ENCODE measurements at places on chromosomes 13 and 19.
A peak's percentile ranks its signal among the peaks of the same experiment; 100 is the strongest.

GRCh38 chr19:15010501-15011300, 31.0 kb upstream of the SLC1A6 start:
- DNase-seq = no peak

DNA sequence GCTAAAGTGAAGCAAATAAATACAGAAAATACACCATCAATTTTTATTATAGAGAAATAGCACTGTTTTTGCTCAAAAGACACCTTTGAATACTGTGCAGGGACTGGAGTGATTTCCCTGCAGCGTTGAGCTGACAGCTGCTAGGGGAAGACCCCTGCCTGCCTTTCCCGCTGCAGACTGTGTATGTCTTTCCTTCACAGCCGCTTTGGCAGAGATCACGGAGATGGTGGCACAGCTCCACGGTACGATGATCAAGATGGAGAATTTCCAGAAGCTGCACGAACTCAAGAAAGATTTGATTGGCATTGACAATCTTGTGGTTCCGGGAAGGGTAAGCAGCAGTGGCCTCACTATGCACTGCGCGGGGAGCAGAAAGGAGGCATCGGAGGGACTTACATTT, 141.5 kb downstream of the STK24 start:
- no peak for DNase-seq

- DNase-seq = no peak
These were observed 133.5 kb upstream of the KL start for GRCh38 chr13:32882691-32883090.

GRCh38 chr19:11587975-11588631, 9.2 kb upstream of the ZNF627 start:
- no peak for DNase-seq

DNA sequence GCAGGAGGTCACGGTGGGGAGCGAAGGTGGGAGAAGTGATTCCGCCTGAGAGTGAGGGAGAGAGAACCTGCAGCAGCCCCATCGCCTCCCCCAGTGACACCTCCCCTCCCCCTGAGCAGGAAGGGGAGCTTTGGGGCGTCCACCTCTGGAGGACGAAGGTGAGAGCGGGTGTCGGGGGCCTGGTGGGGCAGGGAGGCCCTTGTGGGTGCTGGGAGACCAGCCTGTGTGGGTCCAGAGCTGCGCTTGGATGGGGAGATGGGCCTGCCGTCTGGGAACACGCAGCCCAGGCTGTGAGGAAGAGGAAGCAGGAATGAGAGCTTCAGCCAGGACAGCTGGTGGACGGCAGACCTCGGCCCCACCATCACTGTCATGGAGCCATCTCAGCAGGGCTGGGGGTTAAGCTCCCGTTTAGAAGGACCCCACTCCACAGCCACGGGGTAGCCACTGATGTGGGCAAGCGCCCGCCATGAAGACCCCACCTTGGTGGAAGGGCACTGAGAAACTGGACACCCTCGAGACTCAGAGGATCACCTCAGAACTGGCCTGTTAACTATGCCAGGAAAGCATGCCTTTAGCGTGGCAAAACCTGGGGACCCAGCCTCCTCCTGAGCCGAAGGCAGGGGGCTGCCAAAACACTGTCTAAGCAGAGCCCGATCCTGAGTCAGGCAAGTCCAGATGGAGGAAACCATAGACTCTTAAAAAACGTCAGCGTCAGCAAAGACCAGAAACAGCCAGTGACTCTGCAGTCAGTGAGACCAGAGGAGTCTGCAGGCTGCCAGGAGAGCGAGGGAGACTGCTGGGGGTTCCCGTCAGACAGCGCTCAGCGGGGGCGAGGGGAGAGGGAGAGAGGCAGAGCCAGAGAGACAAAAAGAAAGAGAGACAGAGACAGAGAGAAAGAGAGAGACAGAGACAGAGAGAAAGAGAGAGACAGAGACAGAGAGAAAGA, 6.4 kb upstream of the PROZ start:
- DNase-seq = peak; percentile 11

GRCh38 chr13:111542530-111543341, 222.3 kb downstream of the TEX29 start:
- no peak for DNase-seq

GRCh38 chr13:49559006-49559405, 26.4 kb downstream of the RCBTB1 start:
- DNase-seq = no peak

- DNase-seq = no peak
These were observed at the start of gene PLPPR3 for GRCh38 chr19:821825-822503. TSS of gene PLPPR3 (minus strand) at chr19:821955. CDS start at chr19:821559, 396 bp downstream.

DNA sequence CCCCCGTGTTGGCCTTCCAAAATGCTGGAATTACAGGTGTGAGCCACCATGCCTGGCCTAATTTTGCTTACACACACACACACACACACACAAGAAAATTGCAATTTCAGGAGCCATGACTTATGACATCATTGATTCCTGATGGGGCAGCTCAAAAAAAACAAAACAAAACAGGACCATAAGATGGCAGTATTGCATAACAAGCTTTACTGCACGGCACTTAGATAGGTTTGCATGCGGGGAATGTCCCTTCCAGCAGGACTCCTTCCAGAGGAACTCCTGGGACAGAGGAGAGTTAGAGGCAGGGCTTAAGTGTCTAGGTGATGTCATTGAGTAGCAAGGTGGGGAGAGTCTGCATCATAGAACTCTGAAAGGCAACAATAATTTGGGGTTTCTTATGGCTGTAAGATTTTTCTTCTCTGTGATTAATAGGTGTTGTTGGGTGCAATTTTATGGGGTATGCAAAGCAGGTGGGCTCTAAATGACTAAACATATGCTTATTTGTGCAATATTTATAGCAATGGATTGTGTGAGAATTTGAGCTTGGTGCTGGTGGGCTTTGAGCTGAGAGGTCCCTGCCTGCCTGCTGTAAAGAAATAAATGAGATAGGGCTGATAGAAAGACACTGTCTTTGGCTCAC, 9.0 kb upstream of the ACSBG2 start:
- DNase-seq = no peak

DNA sequence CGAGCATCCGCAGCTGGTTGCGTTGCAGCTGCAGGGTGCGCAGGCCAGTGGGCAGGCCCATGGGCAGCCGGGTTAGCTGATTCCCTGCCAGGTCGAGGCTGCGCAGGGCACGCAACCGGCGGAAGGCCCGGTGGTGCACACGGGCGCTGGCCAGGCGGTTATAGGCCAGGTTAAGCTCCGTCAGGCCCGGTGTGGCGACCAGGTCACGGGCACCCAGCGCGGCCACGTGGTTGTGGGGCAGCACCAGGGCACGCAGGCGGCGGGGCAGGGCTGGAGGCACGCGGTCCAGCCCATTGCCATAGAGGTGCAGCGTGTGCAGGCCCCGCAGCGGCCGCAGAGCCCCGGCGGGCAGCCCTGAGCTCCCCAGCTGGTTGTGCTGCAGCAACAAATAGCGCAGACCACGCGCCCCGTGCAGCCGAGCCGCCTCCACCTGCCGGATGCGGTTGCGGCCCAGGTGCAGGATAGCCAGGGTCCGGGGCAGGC, 5.3 kb downstream of the PODNL1 start:
- no peak for DNase-seq

- DNase-seq = no peak
These were observed 62.8 kb upstream of the EDNRB start for GRCh38 chr13:77981281-77981881.

- DNase-seq = peak; percentile 13
These were observed 6.3 kb upstream of the ZNF69 start for GRCh38 chr19:11881151-11881800.

DNA sequence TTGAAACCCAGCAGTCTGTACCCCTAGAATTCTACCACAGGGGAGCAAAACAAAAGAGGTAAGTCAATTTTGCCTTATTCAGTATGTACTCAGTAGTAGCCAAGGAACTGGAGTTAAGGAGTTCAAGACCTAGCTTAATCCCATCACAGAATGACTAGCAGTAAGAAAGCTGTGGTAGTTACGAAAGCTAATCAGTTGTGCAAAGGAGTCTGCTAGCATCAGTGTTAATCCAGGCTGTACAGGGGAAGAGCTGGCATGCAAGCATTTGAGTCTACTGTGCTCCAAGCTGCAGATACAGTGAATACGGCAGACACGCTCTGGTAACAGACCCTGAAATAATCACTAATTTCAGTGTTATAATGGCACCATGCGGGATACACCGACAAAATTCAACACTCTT, 4.7 kb downstream of the DNMT1 start:
- DNase-seq = no peak

GRCh38 chr13:43300865-43301264, 277.5 kb downstream of the DNAJC15 start:
- no peak for DNase-seq

DNA sequence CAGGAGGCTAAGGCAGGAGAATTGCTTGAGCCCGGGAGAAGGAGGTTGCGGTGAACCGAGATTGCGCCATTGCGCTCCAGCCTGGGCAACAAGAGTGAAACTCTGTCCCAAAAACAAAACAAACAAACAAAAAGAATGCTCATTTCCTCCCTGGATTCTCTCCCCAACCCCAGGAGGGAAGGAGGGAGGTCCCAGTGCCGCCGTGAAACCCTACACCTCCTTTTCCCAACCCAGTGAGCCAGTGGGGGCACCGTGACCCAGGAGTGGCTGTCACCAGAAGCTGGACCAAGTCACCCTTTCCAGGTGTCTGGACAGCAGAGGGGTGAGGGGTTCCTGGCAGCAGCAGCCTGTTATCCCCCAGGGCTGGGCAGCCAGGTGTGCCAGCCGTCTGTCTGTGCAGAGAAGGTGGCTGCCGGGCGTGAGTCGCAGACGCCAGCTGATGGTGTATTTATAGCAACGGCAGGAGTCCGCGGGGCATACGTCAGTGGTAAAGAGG, 23.5 kb downstream of the NFIC start:
- no peak for DNase-seq

DNA sequence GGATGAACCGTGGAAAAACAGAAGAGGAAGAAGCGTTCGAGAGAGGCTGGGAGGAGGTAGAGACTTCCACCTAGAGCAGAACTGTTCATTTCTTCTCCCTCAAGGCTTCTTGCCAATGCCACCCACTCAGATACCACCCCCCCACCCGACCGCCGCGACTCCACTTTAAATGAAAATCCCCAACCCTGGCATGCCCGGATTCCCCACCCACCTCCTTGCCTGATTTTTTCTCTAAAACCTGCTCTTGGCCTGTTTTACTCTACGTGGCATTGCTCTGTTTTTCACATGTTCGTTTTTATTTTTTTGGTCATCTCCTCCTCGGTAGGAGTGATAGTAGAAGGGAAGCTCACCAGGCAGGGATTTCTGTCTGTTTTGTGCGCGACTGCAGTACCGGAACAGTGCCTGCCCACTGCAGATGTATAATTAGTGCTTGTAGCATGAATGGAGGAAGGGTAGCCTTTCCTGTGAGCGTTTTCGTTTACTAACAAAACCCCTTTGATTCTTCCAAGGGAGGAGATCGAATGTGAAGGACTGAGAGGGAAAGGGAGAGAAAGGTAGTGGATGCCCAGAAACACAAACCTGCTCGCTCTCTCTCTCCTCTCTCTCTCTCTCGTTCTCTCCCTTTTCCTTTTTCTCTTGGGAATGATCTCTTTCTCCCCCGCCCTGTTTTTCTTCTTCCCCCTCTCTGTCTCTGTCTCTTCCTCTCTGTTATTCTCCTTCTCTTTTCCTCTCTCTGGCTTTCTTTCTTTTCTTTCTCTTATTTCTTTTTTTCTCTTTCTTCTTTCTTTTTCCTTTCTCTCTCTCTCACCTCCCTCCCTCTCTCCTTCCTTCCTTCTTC, 2.2 kb downstream of the CD70 start:
- no peak for DNase-seq

DNA sequence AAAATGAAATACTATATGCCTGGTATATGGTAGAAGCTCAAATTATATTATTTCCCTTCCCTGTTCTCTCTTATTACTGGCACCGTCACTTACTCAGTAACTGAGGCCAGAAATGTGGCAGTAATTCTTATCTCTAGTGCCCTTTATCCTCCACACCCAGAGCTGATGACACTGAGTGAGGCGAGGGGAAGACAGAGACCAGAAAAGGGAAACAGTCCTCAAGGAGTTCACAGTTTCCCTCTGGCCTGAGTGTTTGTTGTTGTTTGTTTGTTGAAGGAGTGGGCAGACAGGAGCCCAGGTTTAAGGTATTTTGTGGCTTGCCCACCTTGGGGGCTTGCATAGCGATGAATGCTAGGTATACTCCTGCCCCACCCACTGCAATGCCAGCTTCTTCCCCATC, 101.5 kb upstream of the FNDC3A start:
- no peak for DNase-seq

- no peak for DNase-seq
These were observed 62.0 kb downstream of the XPO4 start for GRCh38 chr13:20840568-20840967.

DNA sequence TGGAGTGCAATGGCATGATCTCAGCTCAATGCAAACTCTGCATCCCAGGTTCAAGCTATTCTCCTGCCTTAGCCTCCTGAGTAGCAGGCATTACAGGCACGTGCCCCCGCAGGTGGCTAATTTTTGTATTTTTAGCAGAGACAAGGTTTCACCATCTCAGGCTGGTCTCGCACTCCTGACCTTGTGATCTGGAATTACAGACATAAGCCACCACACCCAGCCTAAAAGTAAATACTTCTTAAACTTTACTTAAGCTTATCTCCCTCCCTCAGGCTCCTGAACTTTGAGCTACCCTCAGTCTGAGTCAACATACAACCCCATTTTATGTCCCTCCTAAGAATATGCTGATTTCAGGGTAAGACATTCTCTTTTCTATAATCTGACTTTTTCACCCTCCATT, 66.1 kb downstream of the ZNF486 start:
- no peak for DNase-seq

GRCh38 chr13:113469582-113469981, 16.3 kb upstream of the ADPRHL1 start:
- no peak for DNase-seq

DNA sequence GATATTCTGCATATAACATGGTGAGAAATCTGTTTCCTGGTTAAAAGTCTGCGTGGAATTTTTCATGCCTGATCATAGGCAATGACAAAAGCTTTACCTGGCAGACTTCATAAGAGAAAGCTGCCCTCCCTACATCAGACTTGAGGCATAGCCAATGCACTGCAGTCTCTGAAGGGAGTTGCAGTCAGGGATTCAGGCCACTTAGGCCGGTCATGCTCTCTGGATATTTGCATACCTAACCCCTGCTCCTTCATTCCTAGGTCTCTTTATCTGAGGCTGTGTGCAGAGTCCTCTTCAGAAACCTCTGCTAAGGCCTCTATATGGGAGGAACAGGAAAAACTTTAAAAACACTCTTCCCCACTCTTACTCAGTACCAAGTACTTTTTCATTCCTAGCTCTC, 287.4 kb downstream of the PCDH17 start:
- no peak for DNase-seq

Measured in amniotic stem cell (primary cell).